ENCODE measurements at places on chromosomes 2 and 18.

- DNase-seq = no peak
Observed at GRCh38 chr2:158481116-158481515, 24.4 kb downstream of the PKP4 start.

DNA sequence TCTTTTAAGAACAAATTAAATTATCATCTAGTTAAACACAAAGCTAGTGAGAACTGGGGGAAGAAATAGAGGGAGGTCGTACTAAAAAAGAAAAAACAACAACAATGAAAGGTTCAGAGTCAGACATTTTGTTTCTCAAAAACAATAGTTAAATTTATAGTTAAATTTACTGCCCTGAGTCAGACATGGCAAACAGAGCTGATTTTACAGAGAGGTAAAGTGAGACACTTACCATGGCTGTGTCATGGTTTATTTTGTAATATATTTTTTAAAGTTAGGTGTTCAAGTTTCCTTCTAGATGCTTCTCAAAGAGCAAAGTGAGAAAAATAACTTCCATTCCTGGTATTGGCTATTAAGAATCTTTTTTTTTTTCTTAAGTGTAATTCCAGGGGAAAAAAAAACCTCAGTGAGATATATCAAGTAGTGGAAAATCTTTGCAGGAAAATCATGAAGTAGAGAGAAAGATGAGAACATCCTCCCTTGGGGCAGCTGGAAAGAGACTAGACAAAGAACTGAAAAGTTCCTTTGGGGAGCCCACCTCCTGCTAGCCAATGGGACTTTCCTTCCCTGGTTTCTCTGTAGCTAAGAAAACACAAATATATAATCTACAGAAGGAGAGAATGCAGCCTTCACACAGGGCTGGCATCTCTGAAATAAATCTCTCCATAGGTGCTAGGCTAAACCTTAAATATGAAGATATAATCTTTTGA lies 12.3 kb downstream of the KLF7 start:
- no peak for DNase-seq

DNA sequence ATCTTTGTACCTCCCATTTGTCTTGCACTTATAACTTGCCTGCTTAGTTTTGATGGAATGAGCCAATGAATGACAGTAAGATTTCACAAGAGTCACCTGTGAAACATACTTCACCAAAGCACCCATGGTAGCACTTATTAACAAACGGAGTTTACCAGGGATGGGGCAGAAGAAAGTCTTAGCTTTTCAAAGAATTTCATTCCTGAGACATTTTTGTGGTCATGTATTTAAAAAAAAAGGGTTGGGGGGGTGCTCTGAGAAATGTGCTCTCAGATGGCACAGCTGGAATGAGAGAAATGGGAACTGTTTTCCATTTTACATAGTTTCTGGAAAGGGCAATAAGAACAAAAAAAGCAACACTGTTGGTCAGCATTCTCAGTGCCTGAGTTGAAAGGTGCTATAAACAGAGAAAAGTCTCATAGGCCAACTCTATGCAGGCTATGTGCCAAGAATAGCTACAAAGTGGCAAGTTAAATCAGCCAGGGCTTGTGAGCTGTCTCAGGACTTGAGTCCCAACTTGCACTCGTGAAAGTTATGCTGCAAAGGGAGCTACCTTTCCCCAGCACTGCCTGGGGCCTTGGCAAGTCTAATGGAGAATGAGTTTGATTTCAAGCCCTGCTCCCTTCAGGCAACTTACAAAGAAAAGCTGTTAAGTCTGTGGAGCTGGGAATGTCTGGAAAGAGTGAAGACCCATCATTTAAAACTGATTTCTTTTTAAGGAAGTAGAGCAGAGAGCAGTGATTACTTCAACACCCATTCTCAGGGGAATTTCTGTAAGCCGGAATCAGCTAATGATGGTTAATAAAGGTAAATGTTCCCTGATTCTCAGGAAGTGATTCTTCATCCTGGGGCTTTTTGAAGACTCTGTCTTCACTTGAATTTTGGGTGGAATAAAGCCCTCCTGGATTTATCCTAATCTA lies 170.6 kb downstream of the SLC8A1 start:
- no peak for DNase-seq

DNA sequence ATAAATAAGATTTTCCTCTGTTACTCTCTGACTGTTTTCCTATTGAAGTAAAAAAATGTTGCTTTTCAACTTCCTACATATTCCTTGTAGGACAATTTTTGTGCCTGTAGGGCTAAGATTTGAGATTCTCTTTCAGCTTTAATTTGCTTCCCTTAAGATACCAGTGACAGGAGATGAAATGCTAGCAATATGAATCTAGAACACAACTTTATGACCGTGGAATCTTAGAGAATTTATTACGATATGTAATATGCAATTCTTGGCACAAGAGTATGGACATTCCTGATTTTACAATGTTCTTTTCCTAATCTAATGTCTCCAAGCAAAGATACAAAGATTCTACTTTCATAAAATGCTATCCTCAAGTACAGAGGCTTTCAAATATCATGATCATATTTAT lies 180.9 kb downstream of the KCNE4 start:
- no peak for DNase-seq

Data from esophagus squamous epithelium (tissue), 5 donors.